AG09309 (cell line): ENCODE measurements at places on chromosomes 11 and 22.

- no peak for DNase-seq
Measured at GRCh38 chr22:37533995-37534394, 14.8 kb upstream of the CARD10 start.

DNA sequence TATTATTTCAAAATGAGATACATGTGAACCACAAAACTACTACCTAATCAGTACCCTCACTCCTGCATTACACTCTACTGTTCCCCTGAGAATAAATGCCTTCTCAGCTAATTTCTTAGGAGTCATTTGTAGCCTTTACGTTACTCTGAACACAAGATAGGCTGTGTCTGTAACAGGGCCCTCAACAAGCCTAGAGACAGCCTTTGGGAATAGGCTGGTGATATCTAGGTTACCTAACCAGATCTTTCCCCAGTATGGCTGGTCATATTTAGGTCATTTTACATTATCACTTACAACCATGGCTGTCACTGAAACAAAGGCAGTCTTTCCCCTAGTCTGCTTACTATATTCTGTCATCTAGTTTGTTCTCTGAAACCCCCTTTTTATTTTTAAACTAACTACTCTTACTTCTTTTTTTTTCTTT is 14.2 kb downstream of the ATM start:
- no peak for DNase-seq

DNA sequence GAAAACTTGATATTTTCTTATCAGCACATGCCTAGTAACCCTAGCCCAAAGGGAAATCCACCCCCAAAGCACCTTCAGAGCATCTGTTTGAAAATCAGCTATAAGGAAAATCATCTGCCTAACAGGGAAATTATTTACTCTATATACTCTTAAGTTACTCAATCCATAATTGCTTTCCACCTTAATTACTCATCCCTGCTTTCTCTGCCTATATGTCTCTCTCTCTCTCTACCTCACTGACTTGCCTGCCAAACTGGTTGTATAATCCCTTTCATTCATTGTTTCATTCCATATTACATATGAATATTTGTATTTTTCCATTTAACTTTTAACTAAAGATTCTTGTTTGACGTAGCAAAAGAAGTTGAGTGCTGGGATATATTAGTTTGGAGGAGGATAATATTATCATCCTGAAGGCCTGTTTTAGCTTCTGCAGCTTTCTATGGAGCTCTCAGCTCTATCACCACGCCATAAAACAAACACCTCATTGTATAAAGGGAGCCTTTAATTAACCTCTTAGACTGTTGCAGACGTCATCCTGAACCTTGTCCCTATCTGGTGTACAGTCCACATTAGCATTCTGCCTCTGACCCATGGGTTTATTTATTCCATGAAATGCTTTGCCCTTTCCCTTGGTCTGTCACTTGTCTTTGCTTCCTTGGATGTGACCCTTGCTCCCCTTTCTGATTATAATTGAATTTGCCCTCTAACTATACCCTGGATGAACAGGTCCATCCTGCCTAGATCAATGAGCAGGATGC is 98.9 kb downstream of the INSC start:
- DNase-seq = no peak

- no peak for DNase-seq
Measured at GRCh38 chr11:19792510-19792909, 79.9 kb downstream of the NAV2 start.

GRCh38 chr11:5938603-5938965 is 3.5 kb upstream of the OR56A3 start:
- DNase-seq = no peak

DNA sequence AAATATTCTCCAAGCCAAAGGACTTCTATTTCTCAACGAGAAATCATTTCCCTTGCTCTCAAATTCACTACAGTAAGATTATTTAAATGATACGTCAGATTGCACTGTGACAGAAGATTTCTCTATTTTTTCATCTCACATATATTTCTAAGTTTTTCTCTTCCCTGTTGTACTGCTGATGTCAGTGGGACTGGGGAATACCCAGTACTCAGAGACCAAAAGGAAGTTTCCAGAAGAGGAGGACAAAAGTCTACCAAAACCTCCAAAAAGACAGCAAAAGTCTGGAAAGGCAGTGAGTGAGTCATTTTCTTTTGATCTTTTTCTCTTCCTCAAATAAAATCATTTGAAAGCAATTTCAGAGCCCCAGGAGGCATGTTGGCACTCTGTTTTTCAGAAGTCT is 149.8 kb upstream of the PITPNB start:
- no peak for DNase-seq

- DNase-seq = no peak
Measured at GRCh38 chr11:76276781-76277155, 70.5 kb upstream of the WNT11 start.

DNA sequence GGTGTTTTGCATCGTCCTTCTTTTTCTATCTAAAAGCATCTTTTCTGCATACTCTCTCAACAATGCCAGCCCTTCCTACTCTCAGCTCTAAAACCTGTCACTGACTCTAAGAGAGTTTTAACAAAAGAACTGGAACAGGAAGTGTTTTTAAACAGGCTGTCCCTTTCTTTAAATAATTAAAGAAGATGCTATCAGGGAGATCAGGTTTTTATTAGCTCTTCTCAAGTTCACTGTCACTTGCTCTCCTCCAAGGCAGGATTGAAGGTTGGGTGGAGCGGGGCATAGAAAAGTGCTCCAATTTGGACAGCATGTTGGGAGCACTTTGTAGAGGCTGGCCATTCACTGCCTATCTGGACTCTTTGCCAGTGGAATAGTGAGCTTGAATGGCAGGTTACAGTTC is 56.4 kb upstream of the BARX2 start:
- DNase-seq = no peak

DNA sequence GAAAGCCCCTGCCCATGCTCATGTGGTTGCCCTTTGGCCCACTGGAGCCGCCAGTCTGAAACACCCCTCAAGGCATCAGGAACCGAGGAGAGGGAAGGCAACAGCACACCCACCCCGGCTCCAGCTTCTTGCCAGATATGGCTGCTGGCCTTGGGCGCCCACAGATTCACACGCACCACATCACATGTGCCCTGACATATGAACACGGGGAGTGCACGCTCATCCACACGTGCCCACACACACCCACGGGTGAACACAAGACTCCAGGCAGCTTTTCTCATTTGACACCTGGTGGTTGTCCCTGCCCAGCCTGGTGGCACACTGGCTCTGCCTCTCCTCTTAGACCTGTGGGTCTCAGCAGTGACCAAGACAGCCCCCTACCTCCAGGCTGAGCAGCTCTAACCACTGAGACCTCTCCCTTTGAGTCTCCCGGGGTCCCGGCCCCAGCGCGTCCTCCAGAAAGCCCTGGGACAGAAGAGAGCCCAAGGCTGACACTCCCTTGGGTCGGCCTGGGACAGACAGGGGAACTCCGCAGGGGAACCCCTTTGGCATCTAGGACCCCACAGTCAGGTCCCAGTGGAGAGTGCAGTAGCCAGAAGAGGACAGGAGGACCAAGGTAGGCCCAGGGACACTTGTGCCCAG is 2.7 kb upstream of the MAPK12 start:
- DNase-seq = no peak

- no peak for DNase-seq
Measured at GRCh38 chr22:37283393-37283937, 1.2 kb downstream of the CYTH4 start.

- no peak for DNase-seq
Measured at GRCh38 chr22:43053176-43053575, 36.0 kb downstream of the TTLL1 start.

DNA sequence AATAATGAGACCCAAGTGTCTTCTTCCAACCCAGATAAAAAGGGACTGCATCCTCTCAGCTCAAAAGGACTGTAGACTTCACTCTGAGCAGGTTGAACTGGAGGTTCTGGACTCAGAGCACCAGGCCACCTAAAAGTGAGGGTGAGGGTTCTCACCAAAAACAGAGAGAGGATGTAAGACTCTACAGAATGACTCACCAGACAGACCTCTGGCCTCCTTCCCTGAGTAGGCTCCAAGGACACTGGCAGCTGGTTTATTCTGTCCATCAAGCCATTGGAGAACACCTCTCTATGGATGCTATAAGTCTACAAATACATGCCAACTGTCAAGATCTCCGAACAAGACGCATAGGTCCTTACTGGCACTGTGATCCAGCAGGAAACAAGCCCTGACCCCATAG is 27.2 kb downstream of the FEZ1 start:
- DNase-seq = no peak

DNA sequence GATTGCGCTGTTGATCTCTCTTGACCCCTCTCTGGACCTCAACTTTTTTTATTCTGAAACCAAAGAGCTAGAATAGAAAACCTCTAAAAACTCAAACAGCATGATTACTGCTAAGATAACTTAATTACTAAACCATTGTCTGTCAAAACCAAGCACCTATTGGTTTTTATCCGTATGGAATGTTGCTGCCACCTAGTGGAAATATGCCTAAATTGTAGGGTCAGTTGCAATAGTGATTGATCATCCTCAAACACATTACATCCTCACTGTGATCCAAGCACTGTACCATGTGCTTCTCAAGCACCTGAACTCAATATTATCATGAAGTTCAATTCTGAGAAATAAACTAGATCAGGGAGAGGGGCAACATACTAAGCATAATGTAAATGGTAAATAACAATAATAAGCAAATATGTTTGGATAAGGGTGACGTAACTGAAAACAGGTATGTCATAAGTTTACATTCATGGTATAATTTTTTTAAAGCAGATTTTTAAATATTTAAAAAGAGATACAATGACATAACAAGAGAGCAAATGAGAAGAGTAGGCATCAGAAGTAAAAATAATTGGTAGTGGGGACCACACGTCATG is 3.8 kb upstream of the OR5A2 start:
- DNase-seq = no peak

- DNase-seq = no peak
Measured at GRCh38 chr22:49290711-49291110, 537.0 kb downstream of the BRD1 start.

- no peak for DNase-seq
Measured at GRCh38 chr11:68181719-68182451, 31.2 kb downstream of the KMT5B start.

- DNase-seq = peak; percentile 61
Measured at GRCh38 chr11:47616726-47617416, 22.7 kb upstream of the C1QTNF4 start.

DNA sequence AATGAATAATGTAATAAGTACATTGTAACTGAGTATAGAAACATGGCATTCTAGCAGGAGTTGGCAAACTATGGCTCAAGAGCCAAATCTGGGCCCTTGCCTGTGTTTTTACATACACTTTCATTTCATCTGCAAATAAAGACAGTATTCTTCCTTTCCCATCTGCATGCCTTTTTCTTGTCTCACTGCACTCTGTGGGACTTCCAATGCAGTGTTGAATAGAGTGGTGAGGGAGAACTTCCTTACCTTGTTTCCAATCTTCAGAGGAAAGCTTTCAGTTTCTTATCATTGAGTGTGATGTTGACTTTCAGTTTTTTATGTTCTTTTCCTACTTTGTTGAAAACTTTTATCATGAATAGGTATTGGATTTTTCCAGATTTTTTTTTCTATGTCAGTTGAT is 82.1 kb downstream of the USP47 start:
- no peak for DNase-seq

GRCh38 chr11:106281455-106282173 is 204.2 kb downstream of the AASDHPPT start:
- DNase-seq = peak; percentile 55

DNA sequence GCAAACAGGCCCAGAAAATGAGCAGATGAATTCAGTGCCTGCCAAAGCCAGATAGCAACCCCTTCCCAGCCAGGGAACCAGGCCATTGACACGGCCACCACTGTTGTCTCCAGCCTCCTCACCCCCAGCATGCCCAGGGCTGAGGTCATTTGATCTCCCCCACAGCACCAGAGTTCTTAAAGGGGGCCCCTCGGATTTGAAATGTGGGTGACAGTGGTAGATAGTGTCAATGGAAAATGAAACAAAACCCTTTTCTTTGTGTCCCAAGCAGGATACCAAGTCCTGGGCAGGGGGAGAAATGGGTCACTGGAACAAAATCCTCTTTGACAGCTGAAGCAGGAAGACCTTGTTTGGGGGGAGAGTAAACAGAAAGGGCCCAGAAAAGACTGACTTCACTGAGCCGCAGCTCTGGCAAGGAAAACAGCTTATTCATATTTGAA is 14.3 kb upstream of the ACCSL start:
- DNase-seq = no peak

- DNase-seq = no peak
Measured at GRCh38 chr11:47478651-47479329, 29.9 kb upstream of the RAPSN start.

DNA sequence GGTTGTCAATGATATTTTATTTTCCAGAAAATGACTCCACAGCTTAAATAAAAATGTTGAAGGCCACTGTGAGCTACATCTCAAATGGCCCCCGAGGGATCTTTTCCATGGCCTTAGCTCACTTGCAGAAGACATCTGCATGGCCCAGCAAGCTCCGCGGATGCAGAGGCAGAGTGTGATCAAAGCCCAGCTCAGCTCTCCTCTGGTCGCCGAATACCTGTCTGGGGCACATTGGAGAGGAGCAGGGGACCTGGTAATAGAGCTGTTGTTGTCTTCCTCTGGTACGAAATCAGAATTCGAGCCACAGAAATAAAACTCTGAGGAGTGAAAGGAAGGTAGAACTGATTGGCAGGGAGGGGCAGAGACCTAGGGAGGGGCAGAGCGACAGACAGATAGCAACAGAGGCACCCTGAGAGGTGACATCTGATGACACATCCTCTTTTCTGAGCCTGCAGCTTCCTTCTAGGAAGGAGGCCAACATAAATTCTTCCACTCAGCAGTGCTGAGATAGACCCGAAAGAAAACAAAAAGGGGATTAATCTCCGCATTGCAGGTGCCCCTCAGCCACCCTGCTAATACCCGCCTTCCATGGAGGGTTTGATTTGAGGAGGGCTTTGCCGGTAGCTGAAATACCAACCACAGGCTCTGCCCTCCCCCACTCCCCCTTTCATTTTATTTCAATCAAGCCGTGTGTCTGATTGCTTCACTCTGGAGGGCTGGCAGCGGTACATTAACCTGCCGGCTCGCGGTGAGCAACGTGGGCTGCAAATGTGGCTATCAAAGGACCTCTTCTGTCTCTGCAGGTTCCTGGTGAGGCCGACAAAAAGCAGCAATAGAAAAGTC is 759.4 kb downstream of the OPCML start:
- no peak for DNase-seq

GRCh38 chr22:35197886-35198285 is 59.4 kb upstream of the HMGXB4 start:
- no peak for DNase-seq

- DNase-seq = no peak
Measured at GRCh38 chr22:21730535-21731308, 4.9 kb downstream of the YPEL1 start.

DNA sequence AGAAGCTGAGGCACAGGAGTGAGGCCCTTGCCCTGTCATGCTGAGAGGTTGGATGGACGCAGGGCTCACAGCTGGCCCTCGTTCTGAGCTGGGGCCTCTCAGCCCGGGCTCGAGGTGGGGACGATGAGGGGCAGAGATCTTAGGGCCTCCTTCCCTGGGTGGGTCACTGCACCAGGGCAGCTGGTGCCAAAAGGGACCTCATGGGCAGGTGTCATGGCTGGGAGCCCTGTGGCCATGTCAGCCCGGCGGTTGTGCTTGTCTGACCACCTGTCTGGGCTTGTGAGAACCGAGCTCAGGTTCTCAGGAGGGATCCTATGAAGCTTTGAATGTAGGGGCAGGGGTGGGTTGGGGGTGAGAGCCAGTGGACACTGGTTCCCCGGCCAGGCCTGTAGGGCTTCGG is 1.8 kb upstream of the MUC6 start:
- no peak for DNase-seq

GRCh38 chr22:39135092-39135896 is 17.2 kb downstream of the CBX7 start:
- DNase-seq = no peak

GRCh38 chr11:100586361-100587101 is 100.6 kb upstream of the ARHGAP42 start:
- no peak for DNase-seq

- DNase-seq = no peak
Measured at GRCh38 chr11:107157146-107157808, 139.0 kb upstream of the GUCY1A2 start.
